ENCODE measurements at places on chromosomes 1 and 21. TPM values are rescaled to one million over a fixed set of nuclear protein-coding genes. Genes with fewer than 3 reads are reported as not detected.

DNA sequence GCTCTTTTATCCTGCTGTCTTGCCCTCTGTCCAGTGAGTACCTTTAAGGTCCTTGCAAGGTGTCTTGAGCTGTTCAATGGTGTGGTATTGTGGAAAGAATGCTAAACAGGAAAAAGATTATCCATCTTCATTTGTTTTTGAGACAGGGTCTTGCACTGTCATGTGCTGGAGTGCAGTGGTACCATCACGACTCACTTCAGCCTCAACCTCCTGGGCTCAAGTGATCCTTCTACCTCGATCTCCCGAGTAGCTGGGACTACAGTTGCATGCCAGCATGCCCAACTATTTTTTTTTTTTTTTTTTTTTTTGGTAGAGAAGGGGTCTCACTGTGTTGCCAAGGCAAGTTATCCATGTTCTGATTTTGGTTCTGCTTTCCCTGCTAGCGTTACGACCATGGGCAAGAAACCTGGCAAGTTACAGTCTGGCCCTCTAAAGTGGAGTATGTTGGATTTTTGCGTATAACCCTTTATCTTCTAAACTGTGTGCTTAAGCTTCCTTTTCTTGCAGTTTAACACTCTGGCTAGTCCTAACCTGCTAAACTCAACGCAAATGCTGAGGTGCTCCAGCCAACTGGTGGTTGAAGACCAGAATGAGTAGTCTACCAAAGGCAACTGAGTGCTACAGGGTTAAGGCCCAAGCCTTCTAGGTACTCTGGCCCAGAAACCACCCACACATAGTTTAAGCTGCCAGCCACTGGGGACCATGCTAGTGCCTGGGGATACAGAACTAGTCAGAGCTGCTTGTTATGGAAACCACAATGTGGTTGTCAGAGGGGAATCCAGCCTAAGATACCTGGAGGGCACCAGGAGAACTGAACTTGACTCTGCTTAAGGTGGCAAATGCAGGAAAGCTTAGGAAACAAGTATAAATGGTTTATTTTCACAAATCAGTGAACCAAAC lies 7.9 kb downstream of the RPL11 start:
- no peak for DNase-seq

DNA sequence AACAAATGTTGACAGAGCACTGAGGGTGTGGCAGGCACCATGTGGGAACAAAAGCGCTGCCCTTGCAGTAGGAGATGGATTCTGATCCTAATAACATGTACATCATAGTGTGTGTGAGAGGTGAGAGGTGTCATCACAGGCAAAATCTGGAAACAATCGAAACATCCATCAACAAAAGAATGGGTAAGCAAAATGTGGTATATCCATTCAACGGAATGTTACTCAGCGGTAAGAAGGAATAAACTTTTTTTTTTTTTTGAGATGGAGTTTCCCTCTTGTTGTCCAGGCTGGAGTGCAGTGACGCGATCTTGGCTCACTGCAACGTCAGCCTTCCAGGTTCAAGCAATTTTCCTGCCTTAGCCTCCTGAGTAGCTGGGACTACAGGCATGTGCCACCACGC lies 112.3 kb downstream of the ACTL8 start:
- DNase-seq, result no peak

DNA sequence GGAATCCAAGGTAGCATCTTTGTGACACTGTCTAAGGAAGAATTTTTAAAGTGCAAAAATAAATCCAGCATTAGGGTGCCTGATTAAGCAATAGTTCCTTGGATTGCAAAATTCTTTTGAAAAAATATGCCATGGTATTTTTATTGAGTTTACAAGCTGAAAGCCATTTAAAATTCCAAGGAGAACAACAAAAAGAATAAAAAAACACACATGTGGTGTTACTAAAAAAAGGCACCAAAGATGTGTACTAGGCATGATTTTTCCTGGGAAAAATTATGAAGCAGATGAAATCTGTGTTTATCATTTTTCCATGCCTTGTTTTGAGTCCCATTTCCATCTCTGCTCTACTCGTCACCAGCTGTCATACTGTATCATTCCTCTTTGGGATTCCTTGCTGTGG lies 157.0 kb upstream of the ZNHIT6 start:
- no peak for DNase-seq

The WNT2B gene
- 9.9 TPM for total RNA-seq

The KRTAP19-1 gene
- not detected for total RNA-seq

- peak; percentile 47 for DNase-seq
Observed at GRCh38 chr1:9150582-9151327, 21.9 kb upstream of the GPR157 start.

DNA sequence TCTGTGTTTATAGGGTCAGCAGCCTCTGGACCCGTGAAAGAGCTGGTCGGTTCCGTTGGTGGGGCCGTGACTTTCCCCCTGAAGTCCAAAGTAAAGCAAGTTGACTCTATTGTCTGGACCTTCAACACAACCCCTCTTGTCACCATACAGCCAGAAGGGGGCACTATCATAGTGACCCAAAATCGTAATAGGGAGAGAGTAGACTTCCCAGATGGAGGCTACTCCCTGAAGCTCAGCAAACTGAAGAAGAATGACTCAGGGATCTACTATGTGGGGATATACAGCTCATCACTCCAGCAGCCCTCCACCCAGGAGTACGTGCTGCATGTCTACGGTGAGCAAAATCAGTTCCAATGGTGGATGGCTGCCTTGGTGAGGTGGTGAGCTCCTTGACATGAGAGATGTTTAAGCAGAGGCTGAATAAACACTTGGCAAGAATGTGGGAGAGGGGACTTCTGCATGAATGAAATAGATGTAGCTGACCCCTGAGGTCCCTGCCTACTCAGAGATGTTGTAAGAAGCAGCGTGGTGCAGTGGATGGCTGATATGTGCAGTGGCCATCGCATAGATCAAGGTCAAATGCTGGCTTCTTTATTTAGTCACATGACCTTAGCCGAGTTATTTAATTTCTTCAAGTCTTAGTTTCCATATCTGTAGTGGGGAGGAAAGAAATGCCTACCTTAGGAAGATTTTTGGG lies 9.3 kb downstream of the SLAMF7 start:
- DNase-seq, result no peak

The IFI44L gene
- 45.9 TPM for total RNA-seq

- DNase-seq, result no peak
Observed at GRCh38 chr1:228092342-228093049, 10.0 kb downstream of the ARF1 start.

DNA sequence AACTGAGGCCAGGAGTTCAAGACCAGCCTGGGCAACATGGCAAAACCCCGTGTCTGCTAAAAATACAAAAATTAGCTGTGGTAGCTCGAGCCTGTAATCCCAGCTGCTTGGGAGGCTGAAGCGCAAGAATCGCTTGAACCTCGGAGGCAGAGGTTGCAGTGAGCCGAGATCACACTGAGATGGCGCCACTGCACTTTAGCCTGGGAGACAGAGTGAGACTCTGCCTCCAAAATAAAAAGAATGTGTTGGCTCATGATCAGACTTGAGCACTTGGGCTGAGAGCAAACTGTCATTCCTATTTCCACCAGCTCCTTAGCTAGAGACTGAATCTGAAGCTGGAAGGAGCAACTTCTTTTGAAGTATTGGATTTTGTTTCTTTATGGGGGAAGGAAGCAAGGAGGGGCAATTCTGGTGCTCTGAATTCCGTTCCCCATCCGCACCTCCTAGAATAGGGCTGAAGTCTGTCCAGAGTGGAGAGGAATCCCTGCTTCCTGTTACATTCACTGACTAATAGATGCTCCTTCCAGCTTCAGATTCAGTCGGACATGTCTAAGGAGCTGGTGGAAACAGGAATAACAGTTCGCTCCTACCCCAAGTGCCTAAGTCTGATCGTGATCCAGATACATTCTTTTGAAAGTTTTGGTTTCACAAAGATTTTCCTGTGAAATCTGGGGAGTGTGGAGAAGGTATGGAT lies 3.8 kb downstream of the ZNF672 start:
- no peak for DNase-seq

The AMY2B gene
- 78.2 TPM for total RNA-seq

The GPR52 gene
- total RNA-seq, result 9.0 TPM

GRCh38 chr1:229199261-229200243 lies 71.4 kb upstream of the RAB4A start:
- DNase-seq, result no peak

- no peak for DNase-seq
Observed at GRCh38 chr1:92662048-92662447, 122.9 kb downstream of the EVI5 start.

The DMBX1 gene
- total RNA-seq, result not detected

All from dorsolateral prefrontal cortex (tissue), 122 donors.